ENCODE measurements at places on chromosomes 7 and 10. TPM values are rescaled to one million over a fixed set of nuclear protein-coding genes. Genes with fewer than 3 reads are reported as not detected.

DNA sequence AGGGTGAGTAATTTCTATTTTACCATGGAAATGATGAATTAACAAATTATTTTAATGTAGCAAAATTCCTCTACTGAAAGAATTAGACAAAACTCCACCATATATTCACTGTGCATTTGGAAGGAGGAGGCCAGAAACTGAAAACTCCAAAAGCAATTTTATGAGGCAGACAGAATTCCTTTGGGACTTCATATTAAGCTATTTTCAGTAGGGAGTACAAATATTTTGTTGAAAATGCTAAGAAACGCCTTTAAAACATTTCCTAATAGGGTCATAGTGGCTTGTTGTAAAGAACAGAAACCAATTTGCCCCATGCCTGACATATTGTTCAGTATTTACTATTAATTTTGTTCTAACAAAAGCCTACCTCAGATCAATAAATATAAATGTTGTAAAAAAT is 117.8 kb downstream of the TES start:
- peaks cover 9% of the 10 kb centered on the region for H3K4me1 ChIP-seq
- H3K27me3 ChIP-seq = no peaks in the 10 kb centered on the region
- DNase-seq = no peak
- H3K36me3 ChIP-seq = no peaks in the 10 kb centered on the region
- no peak overlapping the region for H3K4me3 ChIP-seq

DNA sequence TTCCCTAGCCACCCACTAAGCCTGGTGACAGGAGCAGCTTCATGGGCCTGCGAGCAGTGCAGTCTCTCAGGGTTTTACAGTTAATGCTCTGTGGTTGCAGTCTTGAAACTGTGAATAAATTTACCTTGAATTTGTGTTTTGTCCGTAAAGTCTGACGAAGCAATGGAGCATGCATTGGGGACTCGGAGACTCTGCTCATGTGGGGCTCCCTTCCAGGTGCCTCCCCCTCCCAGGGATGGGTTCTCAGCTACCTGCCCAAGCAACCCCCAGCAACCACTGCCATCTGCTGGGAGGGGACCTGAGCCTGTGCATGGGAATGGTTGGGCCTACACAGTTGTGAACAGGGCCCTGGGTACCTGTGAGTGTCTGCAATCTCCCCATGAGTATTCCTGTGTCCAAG is 36.3 kb upstream of the IKZF1 start:
- H3K4me1 ChIP-seq = no peaks in the 10 kb centered on the region
- no peak for DNase-seq

- no peak overlapping the region for H3K27ac ChIP-seq
- H3K4me3 ChIP-seq = no peak overlapping the region
- no peaks in the 10 kb centered on the region for H3K27me3 ChIP-seq
- no peaks in the 10 kb centered on the region for H3K36me3 ChIP-seq
- no peaks in the 10 kb centered on the region for H3K4me1 ChIP-seq
These were observed 422.7 kb downstream of the SORCS3 start for GRCh38 chr10:105063796-105064195.

The LHFPL3 gene
- total RNA-seq = 0.53 TPM

All from ovary (tissue), 10 donors.